ENCODE measurements at places on chromosomes 12 and 14. TPM values are rescaled to one million over a fixed set of nuclear protein-coding genes. Genes with fewer than 3 reads are reported as not detected.

- DNase-seq, result no peak
These were observed 26.0 kb upstream of the RIN3 start for GRCh38 chr14:92487513-92488133.

PRH2 gene
- not detected for total RNA-seq

SMIM41 gene
- not detected for total RNA-seq

RGS6 gene
- not detected for total RNA-seq

GRCh38 chr12:27319409-27319808 lies 13.2 kb upstream of the BMAL2 start:
- DNase-seq, result peak; percentile 20

CAPZA3 gene
- not detected for total RNA-seq

TUBA1B gene
- total RNA-seq, result 5,186 TPM

- DNase-seq, result no peak
These were observed 40.9 kb downstream of the MBIP start for GRCh38 chr14:36279306-36280190.

DNA sequence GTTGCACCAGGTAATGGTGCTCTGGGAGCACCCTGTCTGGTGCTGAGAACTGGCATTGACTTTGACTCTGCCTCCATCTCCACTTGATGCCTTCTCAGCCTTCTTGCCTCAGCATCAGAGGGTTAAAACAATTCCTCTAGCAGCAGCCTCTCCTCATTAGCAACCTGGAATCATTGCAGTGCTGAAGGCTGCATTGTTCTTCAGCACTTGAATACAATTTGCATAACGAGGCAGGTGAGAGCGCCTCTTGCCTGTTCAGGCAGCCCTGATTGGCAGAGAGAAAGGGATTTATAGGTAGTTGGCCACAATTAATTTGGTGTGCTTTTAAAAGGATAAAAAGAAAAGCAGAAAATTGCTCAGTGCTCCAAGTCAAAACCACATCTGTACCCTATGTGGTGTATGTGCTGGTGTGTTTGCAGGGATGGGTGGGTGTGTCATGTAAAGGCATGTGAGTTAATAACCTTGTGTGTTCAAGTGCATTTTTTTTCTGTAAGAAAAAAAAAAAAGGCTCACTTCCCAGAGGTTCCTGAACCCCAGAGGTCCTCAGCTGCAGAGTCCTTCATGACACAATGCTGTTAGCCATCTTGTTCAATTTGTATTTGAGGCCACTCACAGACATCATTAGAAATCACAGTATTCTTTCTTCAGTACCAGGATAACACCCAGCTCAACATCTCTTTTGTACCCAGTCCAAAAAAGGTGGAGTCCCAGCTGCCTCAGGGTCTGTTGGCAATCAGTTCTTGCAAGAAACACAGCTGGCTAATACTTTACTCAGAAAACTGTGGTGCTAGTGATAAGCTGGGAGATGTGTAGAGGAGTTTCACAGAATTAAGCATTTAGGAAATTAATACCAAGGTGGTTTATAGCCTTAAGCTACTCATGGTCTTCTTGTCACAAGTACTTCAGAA lies 385.6 kb downstream of the GRIN2B start:
- DNase-seq, result no peak

ABHD12B gene
- total RNA-seq, result not detected

GRCh38 chr12:32650508-32650907 lies 28.6 kb upstream of the DNM1L start:
- no peak for DNase-seq

- no peak for DNase-seq
These were observed 3.8 kb upstream of the EMP1 start for GRCh38 chr12:13192719-13193118.

COCH gene
- 0.34 TPM for total RNA-seq

DNA sequence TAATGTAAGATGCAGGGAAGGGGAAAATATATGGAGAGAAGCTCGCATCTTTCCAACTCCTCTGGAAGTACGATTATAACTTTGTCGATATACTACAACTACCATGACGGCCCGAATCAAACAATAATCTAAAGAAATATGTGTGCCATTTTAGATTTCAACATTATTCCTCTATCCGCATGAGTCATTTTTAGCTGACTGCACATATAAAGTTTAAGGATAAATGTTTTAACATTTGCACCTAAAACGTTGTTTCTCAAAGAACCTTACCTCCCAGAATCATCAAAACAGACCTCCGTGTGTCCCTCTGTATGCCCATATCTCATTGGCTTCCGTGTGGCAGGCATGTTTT lies 482 bp downstream of the WDHD1 start:
- no peak for DNase-seq
